ENCODE measurements at places on chromosomes 1 and 21.

DNA sequence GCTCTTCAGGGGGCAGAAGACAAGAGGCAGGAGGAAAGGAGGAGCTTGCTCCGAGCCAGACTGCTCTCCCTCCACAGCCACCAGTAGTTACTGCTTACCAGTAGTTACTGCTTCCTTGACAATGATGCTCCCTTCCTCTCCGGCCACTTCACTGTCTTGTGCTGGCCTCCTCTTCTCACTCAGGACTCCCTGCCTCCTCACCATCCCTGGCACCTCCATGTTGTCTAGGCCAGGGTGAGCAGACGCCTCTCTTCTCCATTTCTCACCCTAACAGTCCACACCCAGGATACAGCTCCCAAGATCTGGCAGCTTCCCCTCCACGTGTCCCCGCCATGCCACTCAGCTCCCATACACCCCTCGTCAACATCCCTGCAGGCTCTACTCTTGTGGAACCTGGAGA lies 82.4 kb upstream of the TLR5 start:
- no peak for DNase-seq

GRCh38 chr1:110070282-110070669 lies 196 bp downstream of the ALX3 start:
- DNase-seq = no peak

- DNase-seq = no peak
Observed at GRCh38 chr21:44911384-44912157, 9.1 kb downstream of the ITGB2 start.

- peak; percentile 90 for DNase-seq
Observed at GRCh38 chr1:116508984-116509980, 61.5 kb downstream of the CD58 start.

- DNase-seq = no peak
Observed at GRCh38 chr1:233606813-233607212, 7.1 kb upstream of the KCNK1 start.

DNA sequence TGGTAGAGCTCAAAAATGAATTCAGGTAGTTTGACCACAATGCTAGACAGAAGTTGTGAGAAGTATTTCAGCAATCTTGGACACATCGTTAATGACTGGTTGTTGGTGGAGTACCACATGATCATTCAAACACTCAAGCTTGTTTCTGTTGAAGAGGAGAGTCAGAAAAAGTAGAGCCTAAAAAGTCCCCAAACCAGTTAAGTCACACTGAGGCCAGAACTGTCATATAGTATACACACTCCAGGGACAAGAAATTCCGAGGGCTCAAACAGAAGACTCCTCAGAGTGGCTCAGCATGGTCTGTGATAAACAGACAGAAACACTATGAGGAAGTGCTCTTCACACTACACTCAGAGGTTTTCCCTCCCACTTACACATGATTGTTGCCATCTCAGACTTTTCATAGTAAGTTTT lies 5.8 kb downstream of the TRIM33 start:
- DNase-seq = no peak

DNA sequence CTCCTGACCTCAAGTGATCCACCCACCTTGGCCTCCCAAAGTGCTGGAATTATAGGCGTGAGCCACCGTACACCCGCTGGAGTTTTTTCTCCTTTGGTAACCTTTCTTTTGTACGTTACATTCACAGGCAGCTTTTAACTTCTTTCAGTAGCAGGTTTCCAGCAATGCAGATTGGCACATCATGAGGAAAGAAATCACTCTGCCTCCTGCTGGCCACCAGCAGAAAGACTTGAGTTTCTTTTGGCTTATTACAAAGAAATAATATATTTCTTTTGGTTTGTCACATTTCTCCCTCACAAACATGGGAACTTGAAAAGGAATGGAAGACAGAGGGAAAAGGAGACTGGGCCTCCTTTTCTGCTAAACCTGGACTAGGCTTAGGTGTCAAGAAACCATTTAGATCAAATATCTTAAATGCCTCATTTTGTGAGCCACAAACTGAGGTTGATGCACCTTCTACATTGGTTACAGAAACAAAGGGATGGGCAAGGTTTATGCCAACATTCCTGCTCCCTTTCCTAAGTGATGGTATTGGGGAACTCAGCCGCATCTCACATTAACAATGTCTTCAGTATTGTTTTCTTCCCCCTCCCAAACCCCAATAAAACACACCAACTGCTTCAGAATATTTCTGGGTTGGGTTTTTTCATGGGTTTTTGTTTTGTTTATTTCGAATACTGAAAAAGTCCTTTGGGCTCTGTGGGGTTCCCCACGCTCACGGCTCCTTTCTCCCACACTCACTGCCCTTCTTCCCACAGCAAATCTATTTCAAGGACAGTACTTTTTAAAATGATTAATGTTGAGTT lies 7.7 kb downstream of the ENSA start:
- DNase-seq = peak; percentile 82

DNA sequence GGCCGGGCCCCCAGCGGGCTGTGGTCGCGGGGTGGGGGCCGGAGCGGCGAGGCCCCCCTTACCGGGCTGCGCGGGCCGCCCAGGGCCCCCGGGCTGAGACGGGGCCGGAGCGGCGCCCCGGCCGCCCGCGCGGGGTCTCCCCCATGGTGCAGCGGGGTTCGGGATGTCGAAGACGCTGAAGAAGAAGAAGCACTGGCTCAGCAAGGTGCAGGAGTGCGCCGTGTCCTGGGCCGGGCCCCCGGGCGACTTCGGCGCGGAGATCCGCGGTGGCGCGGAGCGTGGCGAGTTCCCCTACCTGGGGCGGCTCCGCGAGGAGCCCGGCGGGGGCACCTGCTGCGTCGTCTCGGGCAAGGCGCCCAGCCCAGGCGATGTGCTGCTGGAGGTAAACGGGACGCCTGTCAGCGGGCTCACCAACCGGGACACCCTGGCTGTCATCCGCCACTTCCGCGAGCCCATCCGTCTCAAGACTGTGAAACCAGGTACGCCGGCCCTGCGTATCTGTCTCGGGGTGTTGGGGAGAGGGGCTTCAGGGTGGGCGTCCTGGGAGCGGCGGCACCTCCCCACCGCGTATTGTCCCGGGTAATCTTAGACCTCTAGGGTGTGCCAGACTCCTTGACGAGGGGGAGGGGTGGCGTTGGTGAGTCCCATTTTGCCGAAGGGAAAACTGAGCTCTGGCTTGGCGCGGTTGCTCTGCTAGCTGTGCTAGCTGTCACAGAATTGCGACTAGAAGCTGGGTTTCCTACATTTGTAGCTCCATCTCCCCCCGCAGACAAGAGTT lies 745 bp downstream of the MAGI3 start:
- peak; percentile 59 for DNase-seq

- DNase-seq = peak; percentile 76
Observed at GRCh38 chr21:28283641-28284490, 708.8 kb downstream of the LTN1 start.

Measured in GM23248 (cell line).